ENCODE measurements at places on chromosomes 1 and 21.

DNA sequence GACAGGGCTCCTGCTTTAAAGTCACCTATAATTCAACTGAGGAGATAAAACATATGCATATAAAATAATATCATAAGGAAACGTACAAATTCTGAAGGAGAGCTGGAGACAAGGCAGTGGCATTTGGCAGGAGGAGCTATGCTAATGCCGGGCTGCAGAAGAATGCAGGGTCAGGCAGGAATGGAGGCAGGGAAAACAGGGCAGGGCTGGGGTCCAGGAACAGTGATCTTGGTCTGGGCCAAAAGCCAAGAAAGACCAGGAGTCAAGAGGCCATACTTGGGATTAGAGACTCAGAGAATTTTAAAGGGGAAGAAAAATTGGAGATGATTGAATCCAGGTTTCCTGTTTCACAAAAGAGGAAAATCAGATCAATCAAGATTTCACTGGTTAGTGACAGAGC lies 20.0 kb upstream of the BRDT start:
- DNase-seq = no peak

DNA sequence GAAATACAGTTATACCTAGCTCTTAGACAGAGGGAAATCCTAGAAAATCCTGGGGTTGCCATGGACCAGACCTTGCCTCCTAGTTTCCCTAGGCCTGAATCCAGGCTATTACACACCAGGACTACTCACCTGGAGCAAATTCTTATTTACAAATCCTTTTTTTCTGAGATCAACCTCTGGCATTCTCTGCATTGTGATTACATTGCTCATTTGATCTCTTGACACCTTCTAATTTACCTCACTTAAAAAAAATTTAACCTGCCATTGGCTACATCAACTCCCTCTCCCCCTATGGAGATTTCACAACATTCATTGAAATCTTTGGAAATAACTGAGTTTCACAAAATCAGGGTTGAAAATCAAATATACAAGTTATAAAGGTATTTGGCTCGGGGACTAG lies 2.9 kb upstream of the C1orf105 start:
- no peak for DNase-seq

DNA sequence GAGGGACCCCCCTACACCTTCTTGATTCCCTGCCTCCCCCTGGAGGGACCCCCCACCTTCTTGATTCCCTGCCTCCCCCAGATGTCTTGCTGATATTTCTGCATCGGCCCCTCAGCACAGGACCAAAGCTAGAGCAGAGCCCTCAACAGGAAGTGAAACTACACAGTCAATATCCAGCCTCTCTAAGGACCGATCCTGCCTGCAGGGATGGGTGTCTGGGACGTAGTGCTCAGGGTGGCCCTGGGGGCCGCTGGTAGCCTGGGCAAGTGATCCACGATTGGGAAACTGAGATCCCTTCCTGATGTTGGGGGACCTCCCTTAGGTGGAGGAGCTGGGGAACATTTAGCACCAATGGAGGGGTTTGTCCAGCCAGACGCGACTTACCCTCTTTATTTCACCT lies 3.9 kb upstream of the LEFTY2 start:
- no peak for DNase-seq

DNA sequence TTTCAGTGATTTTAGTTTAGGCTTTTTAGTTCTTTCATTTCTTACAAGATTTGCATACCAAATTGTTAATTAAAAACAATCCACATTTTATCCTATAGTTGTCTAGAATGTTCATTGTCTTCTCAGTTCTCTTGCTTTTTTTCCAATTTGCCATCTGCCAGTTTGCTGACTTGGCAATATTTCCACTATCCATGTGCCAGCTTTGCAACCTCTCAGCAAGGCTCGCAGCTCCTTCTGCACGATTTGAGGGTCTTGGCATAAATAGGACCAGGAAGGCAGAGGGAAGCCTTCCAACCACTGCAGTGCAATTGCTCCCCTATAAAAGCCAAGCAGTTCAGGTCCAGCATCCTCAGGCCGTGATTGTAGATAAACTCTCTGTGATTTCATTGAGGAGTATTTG lies 306.8 kb upstream of the FMN2 start:
- DNase-seq = no peak

- DNase-seq = no peak
These were observed 161.5 kb upstream of the SAMSN1 start for GRCh38 chr21:14707511-14708020.

GRCh38 chr21:45470773-45471524 lies 66.0 kb downstream of the COL18A1 start:
- no peak for DNase-seq
